ENCODE measurements at places on chromosomes 2 and 18. TPM values are rescaled to one million over a fixed set of nuclear protein-coding genes. Genes with fewer than 3 reads are reported as not detected.

Gene GKN1
- not detected for total RNA-seq

Gene MAT2A
- total RNA-seq, result 130 TPM

Gene GAL3ST2
- not detected for total RNA-seq

Gene ITGA6
- total RNA-seq, result 54.8 TPM

Gene RGPD8
- 7.8 TPM for total RNA-seq

Gene HK2
- total RNA-seq, result 3.8 TPM

Gene HES6
- 2.7 TPM for total RNA-seq

Gene MAB21L4
- not detected for total RNA-seq

Measured in left ventricle myocardium superior (tissue), 1 donor.